ENCODE measurements at places on chromosomes 12 and 14.

DNA sequence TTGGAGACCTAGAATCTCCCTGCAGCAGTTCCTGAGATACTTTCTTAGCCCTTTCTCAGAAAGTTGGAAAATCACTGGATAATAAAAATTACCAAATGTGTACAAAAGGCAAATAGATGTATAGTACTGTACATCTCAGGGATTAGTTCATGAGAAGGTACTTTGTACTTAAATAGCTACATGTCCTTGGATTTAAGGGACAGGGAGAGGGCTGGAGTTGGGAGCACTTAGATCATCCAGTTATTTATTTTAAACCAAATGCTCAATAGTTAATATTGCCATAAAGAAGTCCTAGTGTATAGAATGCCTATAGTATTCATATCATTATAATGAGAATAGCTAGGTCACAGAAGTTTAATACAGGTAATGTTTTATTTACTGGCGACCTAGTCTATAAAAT is 13.4 kb downstream of the CDKN3 start:
- no peak for DNase-seq

- no peak for DNase-seq
These were observed 1095.1 kb downstream of the GALC start for GRCh38 chr14:86897704-86898513.

GRCh38 chr12:25056486-25057130 is 107.7 kb upstream of the BCAT1 start:
- DNase-seq: no peak

- DNase-seq: no peak
These were observed 147.4 kb upstream of the FOXN3 start for GRCh38 chr14:89564286-89564957.

DNA sequence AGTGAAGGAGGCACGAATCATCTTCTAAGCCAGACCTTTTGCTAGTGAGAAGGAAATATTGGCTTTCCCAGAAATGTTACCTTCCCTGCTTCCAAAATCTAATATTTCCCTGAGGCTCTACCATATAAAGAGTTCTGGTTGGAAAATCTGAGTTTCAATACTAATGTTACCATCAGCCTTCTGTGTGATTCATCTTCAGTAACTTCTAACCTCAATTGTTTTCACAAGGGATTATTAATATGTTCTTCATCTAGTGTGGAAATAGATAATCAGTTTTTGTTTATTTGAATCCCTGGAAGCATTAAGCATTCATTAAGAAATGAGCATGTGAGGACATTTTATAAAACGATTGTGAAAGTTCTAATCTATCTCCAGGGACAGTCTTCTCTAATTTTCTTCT is 720.9 kb downstream of the AACS start:
- no peak for DNase-seq

DNA sequence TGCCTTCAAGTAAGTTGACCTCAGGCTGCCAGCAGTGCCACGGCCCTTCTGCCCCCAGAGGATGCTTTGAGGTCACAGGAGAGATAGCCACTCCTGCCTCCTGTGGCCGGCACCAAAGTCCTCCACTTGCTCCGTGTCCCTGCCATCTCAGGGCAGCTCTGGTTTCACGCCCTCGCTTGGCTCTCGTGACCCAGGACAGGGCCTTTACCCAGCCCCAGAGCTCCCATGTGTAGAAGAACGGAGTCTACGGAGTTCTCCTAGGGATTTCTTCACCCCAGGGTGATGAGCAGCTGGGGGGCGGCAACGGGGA is 178.1 kb downstream of the ADGRD1 start:
- DNase-seq: no peak

GRCh38 chr14:103540821-103541708 is 12.1 kb downstream of the TRMT61A start:
- no peak for DNase-seq

DNA sequence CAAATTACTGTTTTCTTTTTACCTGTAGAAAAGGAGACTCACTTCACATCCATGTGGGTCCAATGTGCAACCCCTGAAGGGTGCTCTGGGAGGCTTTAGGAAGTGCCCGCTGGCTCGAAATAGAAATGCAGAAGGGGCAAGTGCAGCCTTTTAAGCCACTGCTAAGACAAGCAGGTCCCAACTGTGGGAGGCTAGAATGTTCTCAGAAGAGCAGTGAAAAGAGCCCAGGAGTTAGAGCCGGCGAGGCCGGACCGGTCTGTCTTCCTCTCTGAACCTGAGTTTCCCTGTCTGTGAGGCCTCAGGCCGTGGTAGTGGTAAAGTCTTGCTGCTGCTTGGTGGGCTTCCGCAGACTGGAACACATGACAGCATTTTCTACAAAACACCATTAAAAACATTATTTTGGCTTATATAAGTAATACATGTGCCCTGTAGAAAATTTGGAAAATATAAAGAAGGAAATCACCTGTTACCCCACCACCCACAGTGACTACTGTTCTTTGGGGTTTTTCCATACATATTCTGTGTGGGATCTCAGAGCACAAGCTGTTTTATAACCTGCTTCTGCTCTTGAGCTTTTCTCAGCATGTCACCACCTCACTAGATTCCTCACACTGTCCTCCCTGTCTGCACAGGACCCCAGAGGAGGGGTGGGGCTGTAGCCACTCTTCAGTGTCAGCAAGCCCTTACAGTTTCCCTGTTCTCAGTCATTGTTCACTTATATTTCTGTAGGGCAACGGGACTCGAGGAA is 6.0 kb downstream of the CKB start:
- DNase-seq: no peak

GRCh38 chr14:33056213-33056612 is 117.5 kb downstream of the NPAS3 start:
- no peak for DNase-seq

GRCh38 chr14:24436355-24437019 is 6.1 kb downstream of the SDR39U1 start:
- DNase-seq: no peak

- no peak for DNase-seq
These were observed 118.3 kb downstream of the ETV6 start for GRCh38 chr12:11767798-11768197.

GRCh38 chr12:96197503-96198272 is 3.5 kb downstream of the ELK3 start:
- no peak for DNase-seq

DNA sequence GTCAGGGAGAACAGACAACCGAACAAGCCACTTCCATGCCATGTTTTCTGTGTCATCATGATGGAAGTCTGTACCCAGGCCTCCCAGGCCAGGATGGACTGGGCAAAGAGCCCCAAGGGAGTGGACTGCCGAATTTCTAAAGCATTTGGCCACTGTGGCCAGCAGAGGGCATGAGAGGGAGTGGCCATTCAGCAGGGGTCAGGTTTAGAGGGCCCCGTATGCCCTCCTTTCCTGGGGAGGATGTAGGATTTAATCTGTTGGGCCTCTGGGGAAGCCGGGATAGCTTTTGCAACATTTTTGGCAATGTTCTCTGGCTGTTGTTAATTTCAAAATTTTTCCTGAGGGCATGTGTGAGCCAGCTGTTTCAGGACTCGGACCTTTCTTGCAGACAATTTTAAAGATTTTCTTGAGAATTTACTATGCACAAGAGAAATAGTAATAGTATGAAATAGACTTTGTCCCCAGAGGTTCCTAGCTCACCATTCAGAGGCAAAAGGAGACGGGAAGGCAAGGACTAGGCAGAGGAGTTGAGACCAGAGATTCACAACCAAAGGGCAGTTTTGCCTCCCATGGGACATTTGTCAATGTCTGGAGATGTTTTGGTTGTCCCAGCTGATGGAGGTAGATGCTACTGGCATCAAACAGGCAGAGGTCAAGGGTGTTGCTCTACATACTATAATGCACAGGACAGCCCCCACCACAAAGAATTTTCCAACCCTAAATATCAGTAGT is 18.0 kb downstream of the ACACB start:
- DNase-seq: no peak

DNA sequence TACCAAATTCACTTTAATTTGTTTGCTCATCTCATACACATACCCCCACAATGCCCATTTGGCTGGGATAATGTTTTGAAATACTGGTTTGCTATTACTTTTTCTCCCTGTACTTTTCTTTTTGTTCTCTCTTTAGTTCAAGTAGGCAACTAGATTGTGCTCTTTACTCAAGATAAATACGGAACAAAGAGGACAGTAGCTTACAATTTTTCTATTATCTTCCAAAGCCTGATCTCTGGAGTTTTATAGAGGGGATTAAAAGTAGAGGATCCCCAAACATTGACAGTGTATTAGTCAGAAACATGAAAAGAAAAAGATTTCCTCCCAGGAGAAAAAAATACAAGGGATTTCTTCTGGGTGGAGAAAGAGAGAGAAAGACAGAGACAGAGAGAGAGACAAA is 102.1 kb upstream of the FSCB start:
- no peak for DNase-seq

GRCh38 chr12:20446836-20447235 is 78.5 kb downstream of the PDE3A start:
- no peak for DNase-seq

DNA sequence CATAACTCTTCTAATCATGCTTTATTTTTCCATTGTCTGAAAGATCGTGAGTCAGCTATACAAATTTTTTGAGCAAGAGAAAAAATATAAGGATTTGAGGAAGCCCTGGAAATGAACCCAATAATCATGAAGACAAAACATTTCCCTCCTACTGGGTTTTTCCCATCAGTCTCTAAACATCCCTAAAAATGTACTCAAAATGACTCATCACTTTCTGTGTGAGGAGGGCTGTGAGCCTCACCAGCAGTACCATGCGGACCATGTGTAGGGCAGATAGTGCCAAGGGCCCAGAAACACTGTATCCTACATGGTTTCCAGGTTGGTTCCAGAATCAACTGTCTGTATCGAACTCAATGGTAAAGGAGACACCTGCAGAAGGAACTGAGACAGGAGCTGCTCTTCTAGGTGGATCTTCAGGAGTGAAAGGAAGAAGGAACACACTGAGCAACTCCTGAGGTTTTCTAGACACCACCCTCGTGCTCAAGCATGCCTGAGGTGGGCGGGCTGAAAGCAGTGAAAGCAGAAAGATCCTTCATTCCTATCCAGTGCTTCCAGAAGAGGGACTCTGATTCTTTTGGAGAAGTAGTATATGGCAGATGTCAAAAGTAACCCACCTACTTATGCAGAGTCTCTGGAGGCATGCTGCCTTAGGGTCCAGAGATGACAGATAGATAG is 48.6 kb upstream of the RHOJ start:
- DNase-seq: no peak

- no peak for DNase-seq
These were observed 124.7 kb downstream of the PAPOLA start for GRCh38 chr14:96626916-96627315.

DNA sequence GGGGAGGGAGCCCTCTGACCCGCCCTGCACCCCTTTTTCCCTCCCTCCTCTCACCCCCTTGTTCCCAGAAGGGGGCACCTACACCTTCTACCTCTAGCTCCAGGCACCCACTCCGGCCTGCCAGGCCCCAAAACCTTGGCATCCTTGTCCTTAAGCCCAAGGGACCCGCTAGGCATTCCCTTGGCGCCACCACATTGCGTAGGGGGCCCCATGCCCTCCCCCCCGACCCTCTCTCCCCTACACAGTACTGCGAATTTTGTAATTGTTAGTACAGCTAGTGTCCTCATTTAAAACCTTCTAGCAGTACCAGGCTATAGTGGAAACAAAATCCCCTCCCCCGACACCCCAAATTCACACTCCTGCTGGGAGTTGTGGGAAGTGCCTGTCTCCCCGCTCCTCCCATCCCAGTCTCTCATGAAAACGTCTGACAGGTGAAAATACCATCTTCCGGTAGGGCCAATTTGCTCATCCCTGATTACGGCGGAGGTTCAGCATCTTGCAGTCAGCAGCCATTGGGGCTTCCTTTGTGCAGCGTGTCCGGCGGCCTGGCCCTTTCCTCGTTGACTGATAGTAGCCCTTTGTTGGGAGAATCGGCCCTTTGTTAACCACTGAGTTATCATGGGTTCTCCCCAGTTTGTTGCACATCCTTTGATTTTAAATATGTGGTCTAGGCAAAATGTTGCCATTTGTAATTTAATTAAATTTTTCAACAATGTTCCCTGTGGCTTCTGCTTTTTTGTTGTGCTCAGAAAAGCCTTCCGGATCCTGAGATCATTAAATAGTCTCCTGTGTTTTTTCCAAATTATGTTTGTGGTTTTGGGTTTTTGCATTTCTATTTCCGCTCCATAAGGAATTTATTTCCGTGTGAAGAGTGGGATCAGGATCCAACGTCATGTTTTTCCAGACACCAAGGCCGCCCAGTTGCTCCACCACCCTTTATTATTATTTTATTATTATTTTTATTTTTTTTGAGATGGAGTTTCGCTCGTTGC is 7.9 kb upstream of the CEP170B start:
- no peak for DNase-seq

DNA sequence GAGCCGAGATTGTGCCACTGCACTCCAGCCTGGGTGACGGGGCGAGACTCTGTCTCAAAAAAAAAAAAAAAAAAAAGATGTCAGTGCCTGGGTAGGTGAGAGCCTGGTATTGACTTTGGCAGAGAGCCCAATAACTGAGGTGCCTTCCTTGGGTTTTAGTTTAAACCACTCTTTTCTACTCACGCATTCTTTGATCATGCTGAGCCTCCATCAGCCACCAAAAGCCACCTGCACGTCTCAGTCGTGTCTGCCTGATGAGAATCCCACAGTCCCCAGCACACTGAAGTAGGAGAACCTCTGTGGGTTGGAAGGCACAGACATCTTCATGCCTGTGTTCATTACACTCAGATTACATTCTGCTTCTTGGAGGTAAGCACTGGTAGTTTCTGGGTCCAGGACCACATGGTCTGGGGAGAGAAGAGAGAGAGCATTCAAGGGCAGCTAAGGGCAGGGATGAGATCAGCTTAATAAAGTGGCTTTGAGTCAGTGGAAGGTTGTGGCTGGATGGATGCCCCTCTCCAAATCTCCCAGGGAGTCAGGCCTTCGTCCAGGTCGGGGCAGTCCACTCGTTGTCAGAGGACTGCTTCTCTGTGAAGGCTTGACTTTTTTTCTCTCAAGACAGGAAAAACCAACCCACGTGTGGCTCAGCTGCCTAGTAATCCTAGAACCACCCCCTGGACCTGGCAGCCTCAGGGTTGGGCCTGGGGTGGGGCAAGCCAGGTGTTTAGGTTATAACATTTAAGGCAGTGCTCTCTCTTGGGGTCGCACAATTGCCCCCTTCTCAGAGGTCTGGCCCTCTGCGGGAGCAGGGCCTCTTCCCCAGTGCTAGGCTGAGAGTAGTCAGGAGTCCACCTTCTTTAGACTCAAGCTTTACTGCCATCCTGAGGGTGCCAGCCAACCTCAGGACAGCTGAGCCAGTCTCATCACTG is 32.6 kb upstream of the MAX start:
- no peak for DNase-seq

DNA sequence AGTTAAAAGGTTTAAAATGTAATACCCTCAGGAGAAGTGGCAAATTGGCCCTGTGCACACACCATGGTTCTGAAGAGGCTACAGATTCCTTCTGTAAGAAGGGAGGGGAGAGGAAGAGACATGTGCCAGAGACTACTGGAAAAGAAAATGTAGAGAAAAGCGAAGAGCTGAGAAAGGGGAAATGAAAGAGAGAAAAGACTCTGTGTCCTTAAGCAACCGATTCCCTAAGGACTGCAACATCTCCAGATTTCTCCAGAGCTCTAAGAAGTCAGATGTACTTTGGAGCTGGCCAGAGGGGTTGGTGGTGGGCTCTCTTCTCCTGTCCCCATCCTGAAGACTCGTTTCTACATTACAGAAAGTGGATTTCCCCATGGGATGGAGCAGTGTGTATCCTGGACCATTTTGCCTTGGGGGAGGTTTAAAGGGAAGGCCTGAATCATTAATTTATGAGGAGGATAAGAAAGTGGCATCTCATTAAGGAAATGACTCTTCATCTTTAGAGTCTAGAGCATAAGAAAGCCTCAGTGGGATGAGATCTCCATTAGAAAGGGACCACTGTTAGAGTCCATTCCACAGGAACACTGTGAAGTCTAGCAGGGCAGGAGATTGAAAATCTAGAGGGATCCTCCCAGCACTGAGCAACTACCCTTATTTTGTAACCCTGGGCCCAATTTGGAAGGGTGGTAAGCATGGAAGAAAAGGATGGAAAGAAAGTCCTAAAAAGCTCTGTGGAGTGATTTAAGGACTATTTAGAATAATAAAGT is 45.5 kb upstream of the FUT8 start:
- no peak for DNase-seq
